CD8-positive, alpha-beta memory T cell (primary cell): ENCODE measurements at places on chromosomes 13 and 19. TPM values are rescaled to one million over a fixed set of nuclear protein-coding genes. Genes with fewer than 3 reads are reported as not detected.

The APBA3 gene
- total RNA-seq = 36.3 TPM

The SYCN gene
- not detected for total RNA-seq

The ASF1B gene
- total RNA-seq = 76.2 TPM

The PGLYRP2 gene
- total RNA-seq = not detected

The IGFLR1 gene
- total RNA-seq = 108 TPM

DNA sequence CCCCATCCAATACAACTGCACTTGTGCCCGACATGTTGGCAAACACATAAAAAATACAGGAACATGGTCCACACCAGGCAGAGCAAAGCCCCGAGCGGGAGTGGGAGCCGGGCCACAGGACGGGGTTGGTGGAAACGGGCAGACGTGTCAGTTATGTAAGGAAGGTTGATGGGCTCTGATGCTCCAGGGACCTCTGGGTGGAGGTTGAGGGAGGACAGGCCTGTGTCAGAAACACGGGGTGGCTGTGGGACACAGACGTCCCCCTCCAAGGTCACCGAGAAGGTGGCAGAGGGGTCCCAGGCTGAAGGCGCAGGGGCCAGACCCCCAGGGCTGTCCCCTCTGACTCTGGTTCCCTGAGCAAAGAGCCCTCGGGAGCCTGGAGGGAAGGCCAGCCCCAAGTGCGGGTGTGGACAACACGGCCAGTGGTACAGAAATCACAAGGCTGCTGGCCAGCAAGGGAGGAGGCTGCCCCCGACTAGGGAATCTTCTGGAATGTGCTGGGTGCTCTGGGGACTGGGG lies 31.4 kb upstream of the C13orf46 start:
- no peak overlapping the region for H3K4me3 ChIP-seq
- peaks cover 38% of the 10 kb centered on the region for H3K36me3 ChIP-seq
- peak overlapping the region; percentile 47 for H3K27ac ChIP-seq
- H3K4me1 ChIP-seq = no peaks in the 10 kb centered on the region
- no peak for DNase-seq

- no peaks in the 10 kb centered on the region for H3K27me3 ChIP-seq
- no peaks in the 10 kb centered on the region for H3K36me3 ChIP-seq
- DNase-seq = no peak
- H3K27ac ChIP-seq = no peak overlapping the region
Measured at GRCh38 chr13:39313721-39314120, 275.5 kb downstream of the NHLRC3 start.

DNA sequence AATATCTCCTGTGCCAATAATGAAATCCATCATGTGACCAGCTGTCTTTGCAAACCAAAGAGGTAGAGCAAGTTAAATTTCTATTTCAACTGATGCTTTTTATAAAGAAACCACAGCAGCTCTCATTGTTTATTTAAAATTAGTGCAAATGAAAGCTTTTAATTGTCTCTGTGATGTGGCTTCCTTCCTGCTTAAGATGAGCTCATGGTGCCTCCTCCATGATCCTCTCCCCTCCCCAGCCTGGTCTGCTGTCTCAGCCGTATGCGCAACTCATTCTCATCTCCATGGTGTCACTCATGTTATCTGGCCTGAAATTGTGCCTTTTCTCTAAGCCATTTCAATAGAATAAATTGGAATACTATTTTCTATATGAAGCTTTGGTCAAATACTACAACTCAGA lies 270.6 kb downstream of the FGF14 start:
- H3K4me1 ChIP-seq = no peaks in the 10 kb centered on the region
- no peaks in the 10 kb centered on the region for H3K36me3 ChIP-seq
- no peak for DNase-seq
- H3K4me3 ChIP-seq = no peak overlapping the region
- no peak overlapping the region for H3K27ac ChIP-seq

- no peak for DNase-seq
- no peaks in the 10 kb centered on the region for H3K36me3 ChIP-seq
- H3K4me1 ChIP-seq = no peaks in the 10 kb centered on the region
- H3K27me3 ChIP-seq = no peaks in the 10 kb centered on the region
- no peak overlapping the region for H3K4me3 ChIP-seq
Measured at GRCh38 chr13:43653395-43653794, 133.4 kb downstream of the ENOX1 start.

GRCh38 chr19:8135946-8136618 lies 13.3 kb downstream of the FBN3 start:
- no peaks in the 10 kb centered on the region for H3K4me1 ChIP-seq
- H3K36me3 ChIP-seq = no peaks in the 10 kb centered on the region
- DNase-seq = no peak
- no peak overlapping the region for H3K4me3 ChIP-seq

DNA sequence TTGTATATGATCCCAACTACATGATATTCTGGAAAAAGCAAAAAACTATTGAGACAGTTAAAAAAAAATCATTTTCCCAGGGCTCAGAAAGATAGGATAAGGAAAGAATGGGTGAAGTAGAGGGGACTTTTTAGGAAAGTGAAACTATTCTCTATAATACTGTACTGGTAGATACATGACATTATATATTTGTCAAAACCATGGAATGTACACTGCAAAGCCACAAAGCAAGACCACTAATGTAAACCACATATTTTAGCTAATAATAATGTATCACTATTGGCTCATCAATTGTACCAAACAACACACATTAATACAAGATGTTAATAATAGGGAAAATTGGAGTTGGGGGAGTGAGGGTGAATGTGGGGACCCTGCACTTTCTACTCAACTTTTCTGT lies 182.6 kb downstream of the EFNB2 start:
- H3K27ac ChIP-seq = no peak overlapping the region
- DNase-seq = no peak
- no peak overlapping the region for H3K4me3 ChIP-seq
- H3K27me3 ChIP-seq = peaks cover 5% of the 10 kb centered on the region
- no peaks in the 10 kb centered on the region for H3K4me1 ChIP-seq

- no peak overlapping the region for H3K27ac ChIP-seq
- H3K4me3 ChIP-seq = no peak overlapping the region
- H3K27me3 ChIP-seq = no peaks in the 10 kb centered on the region
- DNase-seq = no peak
- H3K36me3 ChIP-seq = no peaks in the 10 kb centered on the region
Measured at GRCh38 chr13:94345374-94346195, 133.9 kb downstream of the DCT start.
